Activated CD4-positive, alpha-beta T cell treated with anti-CD3 and anti-CD28 coated beads, Interleukin-2, amount 50 U/mL, for 4 hours (primary cell): ENCODE measurements at places on chromosomes 7 and 10.

DNA sequence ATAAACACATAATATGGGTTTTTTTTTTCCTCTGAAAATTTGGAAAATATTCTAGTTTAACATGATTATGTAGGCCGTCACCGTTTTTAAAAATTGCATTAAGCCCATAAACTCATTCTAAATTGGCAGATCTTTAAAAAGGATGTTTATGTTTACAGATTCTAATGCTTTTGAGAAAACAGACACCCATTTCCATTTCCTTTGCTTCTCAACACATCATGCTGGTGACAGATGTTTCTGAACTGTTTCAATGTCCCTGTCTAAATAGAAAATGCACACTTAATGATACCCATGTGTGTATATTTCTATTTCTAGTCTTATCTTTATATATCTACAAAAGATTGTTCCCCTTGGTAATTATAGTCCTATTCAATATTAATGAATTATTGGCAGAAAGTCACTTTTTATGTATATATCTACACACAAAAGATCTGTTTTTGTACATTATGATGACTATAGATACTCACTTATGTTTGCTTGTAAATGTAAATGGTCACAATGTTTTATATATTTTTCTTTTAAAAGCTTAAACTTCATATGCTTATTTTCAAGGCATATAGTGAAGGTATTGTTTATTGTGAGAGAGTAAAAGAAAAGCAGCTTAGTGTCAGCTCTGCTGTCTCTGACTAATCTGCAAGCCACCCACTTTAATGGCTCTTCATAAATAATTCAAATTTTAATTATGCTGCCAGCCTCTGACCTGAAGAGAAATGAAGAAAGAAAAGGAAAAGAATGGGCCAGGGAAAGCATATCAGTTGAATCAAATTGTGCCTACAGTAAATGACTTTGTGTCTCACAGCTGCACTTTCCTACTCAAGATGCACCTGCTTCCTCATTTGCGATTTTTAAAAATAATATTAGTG is 179.4 kb downstream of the CACNA2D1 start:
- no peak for DNase-seq

DNA sequence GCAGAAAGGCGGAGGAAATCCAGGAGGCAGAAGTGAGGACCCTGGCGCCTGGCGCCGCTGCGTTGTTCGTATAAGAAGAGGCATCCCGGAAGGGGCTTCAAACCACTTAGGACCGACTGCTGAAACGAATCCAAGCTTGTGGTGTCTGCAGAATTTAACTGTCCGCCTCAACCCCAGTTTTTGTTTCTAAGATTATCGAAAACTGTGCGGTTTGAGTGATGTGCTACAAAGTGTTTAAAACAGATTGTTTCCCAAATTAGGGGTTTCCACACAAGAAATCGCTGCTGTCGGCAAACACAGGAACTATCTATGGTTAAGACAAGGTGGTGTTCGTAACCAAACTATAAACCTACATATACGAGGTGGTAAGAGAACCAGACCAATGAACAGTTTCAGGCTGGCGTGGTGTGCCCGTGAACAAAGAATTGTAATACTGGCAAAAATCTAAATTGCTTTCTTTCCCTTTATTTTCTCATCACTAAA is 835 bp upstream of the DGKI start:
- no peak for DNase-seq

- peak; percentile 8 for DNase-seq
Observed at GRCh38 chr7:77799078-77799964, 748 bp downstream of the PHTF2 start.

- DNase-seq: no peak
Observed at GRCh38 chr7:14286036-14286435, 296.6 kb upstream of the ETV1 start.

GRCh38 chr7:50837965-50838364 is 55.3 kb upstream of the GRB10 start:
- no peak for DNase-seq

DNA sequence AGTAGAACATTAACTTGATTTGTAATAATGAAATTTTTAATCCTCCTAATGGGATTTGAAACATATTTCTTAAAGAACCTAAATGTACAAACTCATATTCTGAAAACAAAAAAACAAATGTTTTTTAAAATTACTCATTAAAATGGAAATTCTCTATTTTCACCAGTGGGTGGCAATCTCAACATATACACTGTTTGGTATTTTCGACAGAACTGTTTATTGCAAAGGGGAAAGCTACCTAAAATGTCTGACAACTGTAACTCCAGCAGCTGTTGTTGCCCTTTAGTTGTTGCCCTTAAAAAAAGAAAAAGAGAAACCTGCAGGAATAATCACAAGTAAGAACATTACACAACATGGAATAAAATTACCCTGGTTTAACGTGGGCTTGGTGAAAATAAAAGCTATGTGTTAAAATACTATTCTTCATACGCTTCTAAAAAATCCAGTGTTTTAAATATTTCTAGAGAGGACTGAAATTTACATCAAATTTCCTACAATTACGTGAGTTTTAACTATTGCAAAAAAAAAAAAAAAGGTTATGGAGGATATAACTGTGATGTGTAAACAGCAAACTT is 54.5 kb downstream of the COL1A2 start:
- no peak for DNase-seq

GRCh38 chr10:1454428-1454827 is 282.9 kb downstream of the ADARB2 start:
- no peak for DNase-seq

DNA sequence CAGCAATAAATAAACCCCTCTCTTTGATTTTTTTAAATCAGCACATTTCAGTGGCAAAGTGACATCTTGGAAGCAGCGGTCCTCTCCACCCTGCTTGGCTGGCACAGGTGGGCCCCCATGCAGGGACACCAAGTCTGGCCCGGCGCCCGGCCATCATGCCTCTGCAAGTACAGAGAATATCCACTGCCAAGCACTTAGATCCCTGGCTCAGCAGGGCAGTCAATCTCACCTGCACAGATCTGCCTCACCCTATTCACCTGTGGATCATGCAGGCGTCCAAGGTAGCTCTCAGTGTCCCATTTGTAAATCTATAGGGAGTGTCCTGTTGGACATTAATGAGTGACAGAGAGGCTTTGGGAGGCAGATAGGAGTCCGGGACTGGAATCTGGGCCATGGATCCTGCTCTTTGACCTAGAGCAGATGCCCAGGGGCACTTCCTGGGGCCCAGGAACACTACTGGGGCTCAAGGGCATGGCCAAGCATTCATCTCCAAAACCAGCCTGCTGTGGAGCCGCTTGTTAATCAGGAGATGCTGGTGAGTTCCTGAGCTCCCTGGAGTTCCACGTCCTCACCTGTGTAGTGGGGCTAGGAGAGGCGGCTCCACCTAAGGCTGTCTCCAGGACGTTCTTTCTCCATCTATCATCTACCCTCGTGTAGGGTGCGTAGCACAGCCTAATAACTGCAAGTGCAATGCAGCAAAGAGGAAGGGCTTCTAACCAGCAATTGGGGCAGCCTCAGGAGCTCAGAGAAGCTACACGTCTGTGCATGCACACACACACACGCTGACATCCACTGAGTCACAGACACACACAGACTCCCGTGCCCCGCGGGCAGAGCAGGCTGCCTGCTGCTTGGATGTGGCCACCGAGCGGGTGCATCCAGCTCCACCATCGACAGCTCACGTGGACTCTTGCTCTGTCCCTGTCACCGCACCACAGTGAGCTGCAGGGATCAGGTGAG is 123.6 kb downstream of the OAT start:
- no peak for DNase-seq

- DNase-seq: no peak
Observed at GRCh38 chr7:2802504-2803341, 41.4 kb downstream of the GNA12 start.

GRCh38 chr10:118253397-118253796 is 88.7 kb downstream of the FAM204A start:
- DNase-seq: no peak

GRCh38 chr7:155517969-155518368 is 28.4 kb downstream of the CNPY1 start:
- no peak for DNase-seq

DNA sequence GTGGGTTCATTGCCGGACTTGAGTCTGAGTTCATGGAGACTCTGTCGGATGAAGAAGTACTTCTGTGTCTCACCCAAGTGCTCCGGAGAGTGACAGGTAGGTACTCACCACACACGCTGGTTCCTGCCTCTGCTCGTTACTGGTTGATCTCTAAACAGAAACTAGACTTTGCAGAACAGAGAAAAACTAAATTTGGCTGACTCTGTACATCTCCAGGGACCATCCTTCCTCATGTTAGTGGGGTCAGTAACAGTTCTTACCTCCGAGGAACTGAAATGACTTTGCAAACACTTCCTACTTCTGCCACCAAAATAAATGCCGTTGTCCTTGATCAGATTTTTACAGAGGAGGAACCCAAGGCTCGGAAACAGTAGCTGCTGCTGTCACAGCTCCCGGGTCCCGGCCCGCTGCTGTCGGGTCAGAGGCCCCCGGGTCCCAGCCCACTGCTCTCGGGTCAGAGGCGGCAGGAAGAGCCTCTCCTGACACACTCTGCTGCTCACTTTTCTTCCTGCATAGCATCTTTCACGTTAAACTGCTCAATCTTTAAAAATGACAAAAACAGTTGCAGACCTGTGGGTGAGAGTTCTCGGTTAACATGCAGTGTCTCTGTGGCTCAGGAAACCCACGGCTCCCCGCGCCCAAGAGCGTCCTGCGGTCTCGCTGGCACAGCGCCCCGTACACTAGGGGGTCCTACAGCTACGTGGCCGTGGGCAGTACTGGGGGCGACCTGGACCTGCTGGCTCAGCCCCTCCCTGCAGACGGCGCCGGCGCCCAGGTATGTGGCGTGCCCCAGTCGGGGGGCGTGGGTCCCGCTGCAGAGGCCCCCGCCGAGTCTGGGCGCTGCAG is 4.8 kb upstream of the MTG1 start:
- DNase-seq: peak; percentile 35
